ENCODE measurements at places on chromosomes 1 and 21. TPM values are rescaled to one million over a fixed set of nuclear protein-coding genes. Genes with fewer than 3 reads are reported as not detected.

GRCh38 chr1:76477156-76477555, 390.1 kb upstream of the ST6GALNAC5 start:
- no peak for DNase-seq

- no peak for DNase-seq
These were observed 7.9 kb downstream of the SORT1 start for GRCh38 chr1:109389638-109390341.

TMEM82 gene
- not detected for total RNA-seq

DNA sequence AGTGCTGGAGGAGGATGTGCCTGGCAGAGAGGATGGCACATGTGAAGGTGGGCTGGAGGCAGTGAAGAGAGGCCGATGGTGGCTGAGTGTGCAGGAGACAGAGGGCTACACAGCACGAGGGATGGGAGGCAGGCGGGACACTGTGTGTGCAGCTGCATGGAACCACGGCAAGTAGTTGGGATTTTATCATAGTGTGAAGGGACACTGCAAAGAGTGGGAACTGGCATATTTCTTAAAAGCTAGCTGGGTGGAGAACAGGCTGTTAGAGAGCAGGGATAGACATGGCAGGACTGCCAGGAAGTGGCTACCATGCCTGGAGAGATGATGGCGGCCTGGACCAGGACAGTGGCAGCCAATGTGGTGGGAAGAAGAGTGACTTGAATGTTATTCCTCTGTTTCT, 102.4 kb upstream of the TLR5 start:
- no peak for DNase-seq

DNA sequence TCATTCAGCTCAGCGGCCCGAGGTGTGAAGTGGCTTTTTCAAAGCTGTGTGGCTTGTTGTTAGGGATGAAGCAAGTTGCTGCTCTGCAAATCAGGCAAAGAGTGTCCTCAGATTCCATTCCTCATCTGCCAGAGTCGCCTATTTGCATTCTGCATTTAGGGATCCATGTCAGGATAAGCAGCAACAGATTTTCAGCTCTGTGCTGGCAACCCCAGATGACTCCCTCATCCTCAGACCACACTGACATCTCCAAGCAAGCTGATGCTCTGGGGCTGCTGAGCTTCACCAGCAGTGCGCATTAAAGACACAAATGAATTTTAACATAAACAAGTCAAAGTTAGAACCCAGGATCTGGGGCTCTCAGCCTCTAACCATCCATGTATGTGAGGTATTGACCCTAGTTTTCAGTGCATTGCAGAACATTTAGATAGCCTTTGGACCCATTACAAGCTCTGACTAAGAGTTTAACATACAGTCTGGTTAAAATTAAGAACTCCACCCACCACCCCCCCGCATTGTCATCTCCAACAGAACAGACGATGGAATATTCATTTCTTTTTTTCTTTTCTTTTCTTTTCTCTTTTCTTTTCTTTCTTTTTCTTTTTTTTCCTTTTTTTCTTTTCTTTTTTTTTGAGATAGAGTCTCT, 10.9 kb downstream of the CFAP107 start:
- DNase-seq, result no peak

DNA sequence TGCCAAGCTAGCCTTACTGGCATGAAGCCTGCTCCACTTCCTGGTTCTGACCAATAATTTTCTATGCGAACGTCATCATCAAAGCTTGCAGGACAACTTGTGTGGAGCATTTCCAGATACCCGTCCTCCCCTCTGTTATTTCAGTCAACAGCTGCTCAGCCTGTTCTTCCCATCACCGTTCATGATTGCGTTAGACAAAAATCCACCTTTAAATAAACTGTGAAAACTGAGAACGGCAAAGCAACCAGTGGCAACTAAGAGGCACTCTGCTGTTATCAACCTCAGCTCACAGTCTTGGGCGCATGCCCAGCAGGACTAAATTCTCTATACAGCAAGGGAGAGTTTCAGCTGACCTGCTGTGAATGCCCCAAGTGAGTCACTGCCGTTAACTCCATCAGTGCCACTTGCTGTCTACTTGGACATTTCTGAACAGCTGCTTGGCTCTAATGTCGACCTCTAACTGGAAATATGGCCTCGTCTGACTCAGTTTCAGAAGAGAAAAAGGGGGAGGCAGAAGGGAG, 207.4 kb upstream of the RUNX1 start:
- DNase-seq, result no peak

DNA sequence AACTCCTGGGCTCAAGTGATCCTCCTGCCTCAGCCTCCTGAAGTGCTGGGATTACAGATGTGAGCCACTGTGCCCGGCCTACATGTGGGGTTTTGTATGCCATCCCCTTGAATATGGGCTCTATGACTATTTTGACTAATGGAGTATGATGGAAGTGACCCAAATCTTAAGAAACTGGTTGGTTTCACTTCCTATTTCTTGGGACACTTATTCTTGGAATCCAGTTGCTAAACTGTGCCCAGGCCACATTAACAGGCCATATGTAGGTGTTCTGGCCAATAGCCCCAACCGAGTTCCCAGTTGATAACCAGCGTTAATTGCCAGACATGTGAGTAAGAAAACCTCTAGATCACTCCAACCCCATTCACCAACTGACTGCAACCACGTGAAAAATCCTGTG, 36.3 kb upstream of the CLIC4 start:
- no peak for DNase-seq

DNA sequence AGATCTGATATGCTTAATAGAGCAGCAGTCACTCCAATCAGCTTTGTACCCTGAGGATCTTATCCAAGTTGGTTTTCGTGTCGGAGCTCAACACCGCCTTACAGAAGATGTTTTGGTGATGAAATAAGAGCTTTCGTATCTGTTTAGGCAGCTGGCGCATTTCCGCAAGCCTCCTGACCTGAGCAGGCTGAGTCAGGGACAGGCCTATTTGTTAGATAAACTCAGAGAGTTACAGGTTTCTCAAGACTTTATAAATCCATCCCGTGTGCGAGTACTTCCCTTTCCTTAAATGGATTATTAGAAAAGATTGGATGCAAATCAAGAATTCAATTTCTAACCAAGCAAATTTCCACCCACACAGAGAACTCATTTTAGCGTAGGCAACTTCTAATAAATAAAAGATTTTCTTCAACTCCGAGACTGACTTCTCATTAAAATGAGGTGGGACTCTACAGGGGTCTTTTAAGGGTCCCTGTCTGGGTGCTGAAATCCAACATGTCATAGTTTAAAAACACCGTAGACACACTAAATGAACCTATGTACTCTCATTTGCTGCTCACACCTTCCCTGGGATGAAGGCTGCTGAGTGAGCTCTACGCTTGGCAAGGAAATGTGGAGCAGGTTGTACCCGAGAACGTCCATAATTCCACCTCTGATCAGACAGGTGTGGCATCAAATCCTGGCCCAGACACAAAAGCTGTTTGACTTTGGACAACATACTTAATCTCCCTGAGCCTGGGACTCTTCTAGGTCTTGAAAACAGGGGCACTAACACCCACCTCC, 106.9 kb upstream of the F3 start:
- no peak for DNase-seq

CCDC190 gene
- 0.26 TPM for total RNA-seq

GRCh38 chr21:35491920-35492678, 443.0 kb upstream of the RUNX1 start:
- no peak for DNase-seq

- no peak for DNase-seq
These were observed 45.6 kb downstream of the UBR4 start for GRCh38 chr1:19164274-19165015.

- no peak for DNase-seq
These were observed 33.0 kb upstream of the PSMG1 start for GRCh38 chr21:39216290-39216689.

DNA sequence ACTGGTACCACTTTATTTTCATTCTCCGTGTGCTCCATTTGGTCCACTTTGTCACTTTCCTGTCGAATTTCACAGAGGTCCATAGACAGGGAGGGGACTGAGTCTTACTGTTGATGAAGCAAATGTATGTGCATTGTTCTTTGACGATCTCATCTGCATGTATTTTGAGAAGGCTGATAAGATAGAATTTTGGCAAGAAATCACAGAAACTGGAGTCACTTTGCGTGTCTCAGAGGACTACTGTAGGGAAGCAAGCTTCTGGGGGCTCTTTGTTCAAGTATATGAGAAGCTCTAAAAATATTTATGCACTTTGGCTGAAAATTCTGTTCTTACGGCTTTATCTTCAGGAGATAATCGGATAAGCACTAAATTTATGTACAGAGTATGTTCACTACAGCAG, 78.1 kb downstream of the PCBP3 start:
- no peak for DNase-seq

DNA sequence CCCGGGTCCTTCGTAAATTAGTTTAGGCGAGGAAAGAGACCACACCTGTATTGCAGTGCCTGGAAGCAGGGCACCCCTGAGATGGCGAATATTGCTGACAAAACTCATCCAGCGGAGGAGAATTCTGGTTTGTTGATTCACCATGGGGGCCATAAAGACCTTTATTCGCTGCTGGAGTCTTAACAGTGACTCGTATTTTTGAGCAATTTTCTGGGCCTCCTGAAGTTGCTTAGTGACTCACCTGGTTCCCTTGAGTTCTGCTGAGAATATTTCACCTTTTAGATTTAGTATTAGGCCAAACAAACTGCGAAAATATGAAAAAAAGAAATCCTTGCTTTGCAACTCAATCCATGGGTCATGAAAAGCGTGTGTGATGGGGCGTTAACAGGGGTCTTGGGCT, 20.6 kb upstream of the H6PD start:
- DNase-seq, result no peak

- no peak for DNase-seq
These were observed 102.8 kb upstream of the COL24A1 start for GRCh38 chr1:86259390-86259789.

- DNase-seq, result no peak
These were observed 173.6 kb downstream of the TGFBR3 start for GRCh38 chr1:91712393-91712792.

DNA sequence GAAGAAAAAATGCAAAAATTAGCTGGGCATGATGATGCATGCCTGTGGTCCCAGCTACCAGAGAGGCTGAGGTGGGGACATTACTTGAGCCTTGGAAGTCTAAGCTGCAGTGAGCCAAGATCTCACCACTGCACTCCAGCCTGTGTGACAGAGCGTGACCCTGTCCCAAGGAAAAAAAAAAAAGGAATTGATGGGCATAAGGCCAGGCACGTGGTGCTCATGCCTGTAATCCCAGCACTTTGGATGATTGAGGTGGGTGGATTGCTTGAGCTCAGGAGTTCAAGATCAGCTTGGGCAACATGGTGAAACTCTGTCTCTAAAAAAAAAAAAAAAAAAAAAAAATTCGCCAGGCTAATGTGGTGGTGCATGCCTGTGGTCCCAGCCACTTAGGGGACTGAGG, 55.8 kb upstream of the ATP2B4 start:
- DNase-seq, result no peak

DNA sequence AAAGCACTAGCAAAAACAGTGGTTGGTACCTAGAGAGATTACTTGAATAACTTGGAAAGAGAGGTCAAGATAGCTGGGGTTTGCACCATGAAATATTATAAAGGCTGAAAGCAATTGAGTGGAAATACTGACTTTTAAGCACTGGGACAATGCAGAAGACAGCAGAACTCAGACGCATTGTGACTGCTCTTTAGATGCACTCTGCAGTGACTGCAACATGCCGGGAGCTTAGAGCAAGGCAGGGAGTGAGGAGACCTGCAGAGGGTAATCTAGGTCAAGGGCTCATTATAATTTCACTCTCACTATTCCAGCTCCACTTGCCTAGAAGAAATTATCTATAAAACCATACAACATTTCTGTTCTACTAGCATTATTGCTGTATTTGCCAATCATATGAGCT, 36.6 kb downstream of the OLFM3 start:
- DNase-seq, result no peak

ADCY10 gene
- total RNA-seq, result 0.37 TPM

DNA sequence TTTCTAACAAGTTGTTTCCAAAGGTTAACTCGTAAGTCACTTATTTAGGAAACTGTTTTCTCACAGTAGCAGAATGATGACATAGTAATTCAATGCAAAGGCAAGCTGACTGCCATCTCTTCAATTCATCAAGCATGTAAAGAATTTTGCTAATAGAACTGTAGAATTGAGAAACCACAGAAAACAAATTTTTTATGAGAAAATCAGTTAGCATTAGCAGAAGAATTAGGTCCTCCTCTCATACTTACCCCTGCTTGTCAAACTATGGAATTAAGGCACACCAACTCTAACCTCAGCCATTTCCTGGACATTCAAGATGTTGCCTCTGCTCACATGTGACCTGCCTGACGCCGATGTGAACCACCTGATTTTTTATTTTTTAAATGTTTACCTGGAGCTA, 115.2 kb downstream of the LRRC40 start:
- no peak for DNase-seq

GRCh38 chr21:46078322-46078977, 19.5 kb upstream of the COL6A2 start:
- no peak for DNase-seq

TP73 gene
- 0.63 TPM for total RNA-seq

RTCA gene
- 28.8 TPM for total RNA-seq

GRIK1 gene
- 3.8 TPM for total RNA-seq

DNA sequence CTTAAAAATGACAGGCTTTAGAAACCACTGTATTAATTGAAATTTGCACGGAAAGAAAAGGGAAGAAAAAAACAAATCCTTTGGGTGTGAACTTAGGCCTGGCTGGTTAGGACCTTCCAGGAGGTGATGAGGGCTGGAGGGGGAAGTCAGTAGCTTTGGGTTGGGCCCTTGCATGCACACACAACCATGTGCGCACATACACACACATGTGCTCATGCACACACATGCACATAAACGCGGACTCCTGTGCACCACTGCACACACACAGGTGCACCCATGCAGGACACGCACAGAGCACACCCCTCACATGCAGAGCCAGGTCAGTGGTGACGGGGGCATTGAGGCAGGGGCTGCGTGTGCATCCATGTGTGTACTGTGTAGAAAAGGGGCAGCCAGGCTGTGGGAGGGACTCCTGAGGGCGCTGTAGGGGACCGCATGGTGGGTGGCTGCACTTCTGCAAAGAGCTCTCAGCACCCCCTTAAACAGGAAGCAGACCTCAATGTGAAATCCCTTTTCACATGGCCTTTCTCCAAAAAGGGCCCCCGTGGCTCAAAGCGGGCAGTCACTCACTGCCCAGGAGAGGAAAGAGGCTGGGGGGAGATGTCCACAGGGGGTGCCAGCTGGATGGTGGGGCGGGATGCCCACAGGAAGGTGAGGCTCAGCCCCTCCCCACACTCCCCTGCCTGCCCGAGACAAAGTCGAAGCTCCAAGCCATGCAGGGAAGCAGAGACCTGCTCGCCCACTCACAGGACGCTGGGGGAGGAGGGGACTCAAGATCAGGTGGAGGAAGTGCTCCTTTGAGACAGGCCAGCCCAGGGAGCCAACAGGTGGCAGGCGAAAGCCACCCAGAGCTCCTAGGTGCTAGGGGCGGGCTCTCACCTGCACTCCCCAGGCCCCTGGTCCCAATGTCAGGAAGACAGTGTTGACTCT, 95.2 kb downstream of the ITPKB start:
- DNase-seq, result no peak

- no peak for DNase-seq
These were observed 135.7 kb upstream of the KRTAP19-8 start for GRCh38 chr21:31173881-31174555.

DNA sequence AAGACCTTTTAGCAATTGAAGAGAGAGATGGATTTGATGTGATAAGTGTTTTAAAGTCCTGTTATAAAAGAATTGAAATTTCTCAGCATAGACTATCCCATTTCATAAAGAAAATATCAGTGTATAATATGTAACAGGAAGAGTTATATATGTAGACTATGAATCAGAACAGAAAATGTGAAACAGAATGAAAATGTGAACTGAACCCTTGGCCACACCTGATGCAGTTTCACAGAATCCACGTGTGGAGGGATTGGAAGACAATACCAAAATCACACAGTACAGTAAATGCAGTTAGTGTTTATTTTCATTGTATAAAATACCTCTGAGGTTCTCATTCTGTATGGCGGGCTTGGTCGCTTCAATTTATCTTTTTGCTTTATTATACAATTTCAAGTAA, 9.9 kb upstream of the SLAMF1 start:
- DNase-seq, result no peak

Data from urinary bladder (tissue), 4 donors.